ENCODE measurements at places on chromosomes 11 and 22.

- DNase-seq: no peak
These were observed 13.7 kb downstream of the NUP98 start for GRCh38 chr11:3783611-3784010.

DNA sequence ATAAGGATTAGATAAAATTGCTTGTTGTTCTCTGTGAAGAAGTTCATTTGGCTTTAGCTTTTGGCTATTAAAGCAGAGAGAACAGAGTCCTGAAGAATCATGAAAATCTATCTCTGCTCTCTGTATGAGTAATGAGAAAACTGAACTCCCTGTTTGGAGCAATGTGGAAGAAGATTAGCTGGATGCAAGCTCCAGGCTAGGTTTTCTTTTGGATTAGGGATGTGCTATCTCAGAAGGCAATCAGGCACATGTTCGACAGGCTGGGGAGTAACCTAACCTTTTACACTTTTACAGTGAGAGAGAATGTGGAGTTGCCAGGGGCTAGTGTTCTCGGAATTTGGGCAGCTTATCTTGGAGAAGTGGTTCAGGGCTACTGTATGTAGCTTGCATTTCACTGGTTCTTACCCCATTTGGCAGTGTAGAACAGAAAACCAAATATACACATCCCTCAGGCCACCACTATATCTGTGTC is 8.5 kb upstream of the SLN start:
- DNase-seq: no peak

GRCh38 chr11:36367806-36368680 is 72.0 kb downstream of the PRR5L start:
- DNase-seq: no peak

DNA sequence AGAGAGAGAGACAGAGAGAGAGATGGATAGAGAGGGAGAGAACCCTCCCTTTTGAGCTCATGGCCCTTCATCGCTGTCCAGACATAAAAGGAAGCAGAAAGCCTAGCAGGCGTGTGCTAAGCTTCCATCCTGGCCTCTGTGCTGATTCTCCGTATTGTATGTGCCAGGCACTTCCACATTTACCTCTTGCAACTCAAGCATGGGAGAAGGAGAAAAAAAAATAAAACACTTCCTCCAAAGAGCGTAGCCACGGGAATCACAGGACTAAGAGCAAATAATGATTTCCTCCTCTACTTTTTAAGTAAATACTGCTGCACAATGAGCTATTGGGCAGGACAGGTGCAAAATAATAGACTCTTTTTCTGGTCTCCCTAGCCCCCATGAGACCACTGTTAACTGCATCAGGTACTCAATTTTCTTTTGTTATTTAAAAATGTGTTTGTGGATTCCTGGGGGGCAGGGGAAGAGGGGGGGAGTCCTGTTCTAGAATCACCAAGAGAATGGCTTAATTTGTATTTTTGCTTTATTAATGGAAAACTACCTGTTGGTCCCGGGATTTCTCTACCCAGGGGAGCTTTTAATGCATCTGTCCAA is 154.3 kb downstream of the NXPE2 start:
- DNase-seq: no peak

GRCh38 chr11:38176686-38177322 is 1578.8 kb upstream of the RAG2 start:
- DNase-seq: no peak

- peak; percentile 23 for DNase-seq
These were observed 33.9 kb downstream of the LMO2 start for GRCh38 chr11:33857933-33858371.

GRCh38 chr11:68710409-68710808 is 26.1 kb downstream of the GAL start:
- DNase-seq: no peak

- DNase-seq: no peak
These were observed 2.1 kb upstream of the CARD10 start for GRCh38 chr22:37521236-37521739.

DNA sequence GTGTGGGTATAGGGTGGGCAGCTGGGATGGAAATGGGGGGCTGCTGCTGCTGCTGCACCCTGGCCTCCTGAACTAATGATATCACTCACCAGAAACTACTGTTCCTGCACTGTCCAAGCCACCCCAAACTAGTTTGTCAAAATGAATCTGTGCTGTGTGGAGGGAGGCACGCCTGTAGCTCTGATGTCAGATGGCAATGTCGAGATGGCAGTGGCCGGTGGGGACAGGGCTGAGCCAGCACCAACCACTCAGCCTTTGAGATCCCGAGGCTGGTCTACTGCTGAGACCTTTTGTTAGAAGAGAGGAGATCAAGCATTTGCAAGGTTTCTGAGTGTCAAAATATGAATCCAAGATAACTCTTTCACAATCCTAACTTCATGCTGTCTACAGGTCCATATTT is 1.3 kb downstream of the RAG1 start:
- no peak for DNase-seq

- DNase-seq: no peak
These were observed 9.0 kb upstream of the BID start for GRCh38 chr22:17783312-17783711.

DNA sequence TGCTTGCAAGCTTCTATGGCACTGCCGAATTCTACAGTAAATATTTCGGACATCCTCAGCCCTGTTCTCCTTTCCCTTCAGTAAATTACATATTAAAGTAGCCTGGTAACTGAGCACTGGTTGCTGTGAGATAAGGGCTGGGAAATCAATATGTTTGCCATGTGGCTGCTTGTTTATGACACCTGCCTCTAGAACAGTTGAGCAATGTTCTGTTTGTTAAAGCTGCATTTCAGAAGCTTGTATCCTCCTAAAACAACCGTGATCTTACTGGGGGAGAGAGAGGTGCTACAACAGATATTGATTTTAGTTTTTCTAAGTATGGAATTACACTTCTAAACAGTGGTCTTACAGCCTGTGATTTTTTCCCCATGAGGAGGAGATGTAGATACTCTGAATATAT is 39.4 kb downstream of the ZBTB16 start:
- DNase-seq: no peak

- no peak for DNase-seq
These were observed 6.0 kb downstream of the CERK start for GRCh38 chr22:46732041-46732379.

Data from DMS 273 treated with DMSO at 0.1 percent for 48 hours (cell line).